ENCODE measurements at places on chromosomes 13 and 19.

DNA sequence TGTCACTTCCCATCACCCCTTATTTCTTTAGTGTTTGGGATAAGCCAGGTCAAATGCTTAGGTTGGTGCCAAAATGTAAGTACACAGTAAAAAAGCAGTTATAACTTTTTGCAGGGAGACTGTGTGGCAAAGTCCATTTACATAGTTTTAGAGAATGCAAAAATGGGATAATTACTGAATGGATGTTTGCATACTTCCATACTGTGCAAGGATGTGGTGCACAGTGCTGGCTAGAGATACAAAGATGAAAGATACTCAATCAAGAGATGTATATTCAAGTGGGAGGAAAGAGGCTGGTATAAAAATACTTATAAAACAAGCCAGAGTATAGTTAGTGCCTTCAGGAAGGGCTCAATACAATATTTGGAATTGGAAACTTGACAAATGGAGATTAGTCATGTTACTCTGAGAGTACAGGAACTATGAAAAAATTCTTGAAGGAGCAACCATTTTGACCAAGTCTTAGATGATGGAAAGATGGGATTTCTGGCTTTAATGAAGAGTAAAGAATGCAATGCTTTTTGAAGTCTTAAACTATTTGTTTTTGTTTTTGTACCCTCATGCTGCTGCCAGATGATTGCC, 8.0 kb downstream of the PDS5B start:
- DNase-seq, result no peak

DNA sequence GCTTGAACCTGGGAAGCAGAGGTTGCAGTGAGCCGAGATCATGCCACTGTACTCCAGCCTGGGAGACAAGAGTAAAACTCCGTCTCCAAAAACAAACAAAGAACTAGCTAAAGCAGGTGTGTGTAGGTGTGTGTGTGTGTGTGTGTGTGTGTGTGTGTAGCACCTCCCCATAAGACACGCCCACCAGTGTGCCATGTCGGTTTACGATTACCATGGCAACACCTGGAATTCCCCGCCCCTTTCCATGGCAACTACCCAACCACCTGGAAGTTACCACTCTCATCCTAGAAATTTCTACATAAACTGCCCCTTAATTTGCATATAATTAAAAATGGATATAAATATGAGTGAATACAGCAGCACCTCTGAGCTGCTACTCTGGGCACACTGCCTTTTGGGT, 80.9 kb upstream of the ADGRE5 start:
- no peak for DNase-seq

DNA sequence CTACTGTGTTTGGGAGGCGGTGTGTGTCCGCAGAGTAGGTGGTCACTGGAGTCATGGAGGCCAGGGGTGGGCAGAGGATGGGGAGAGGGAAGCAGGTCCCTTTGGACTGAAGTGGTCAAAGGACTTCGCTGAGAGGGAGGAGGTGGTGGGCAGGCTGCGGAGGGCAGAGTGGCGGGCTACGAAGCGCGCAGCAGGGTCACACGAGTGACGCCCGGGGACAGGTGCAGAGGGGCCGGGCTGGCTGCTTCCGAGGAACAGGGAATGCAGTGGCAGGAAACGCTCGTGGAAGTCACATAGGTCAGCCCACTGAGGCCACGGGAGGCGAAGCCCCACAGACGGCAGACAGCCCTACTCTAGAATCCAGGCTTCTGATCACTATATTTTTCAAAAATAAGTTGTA, 111.5 kb downstream of the URI1 start:
- DNase-seq, result no peak

DNA sequence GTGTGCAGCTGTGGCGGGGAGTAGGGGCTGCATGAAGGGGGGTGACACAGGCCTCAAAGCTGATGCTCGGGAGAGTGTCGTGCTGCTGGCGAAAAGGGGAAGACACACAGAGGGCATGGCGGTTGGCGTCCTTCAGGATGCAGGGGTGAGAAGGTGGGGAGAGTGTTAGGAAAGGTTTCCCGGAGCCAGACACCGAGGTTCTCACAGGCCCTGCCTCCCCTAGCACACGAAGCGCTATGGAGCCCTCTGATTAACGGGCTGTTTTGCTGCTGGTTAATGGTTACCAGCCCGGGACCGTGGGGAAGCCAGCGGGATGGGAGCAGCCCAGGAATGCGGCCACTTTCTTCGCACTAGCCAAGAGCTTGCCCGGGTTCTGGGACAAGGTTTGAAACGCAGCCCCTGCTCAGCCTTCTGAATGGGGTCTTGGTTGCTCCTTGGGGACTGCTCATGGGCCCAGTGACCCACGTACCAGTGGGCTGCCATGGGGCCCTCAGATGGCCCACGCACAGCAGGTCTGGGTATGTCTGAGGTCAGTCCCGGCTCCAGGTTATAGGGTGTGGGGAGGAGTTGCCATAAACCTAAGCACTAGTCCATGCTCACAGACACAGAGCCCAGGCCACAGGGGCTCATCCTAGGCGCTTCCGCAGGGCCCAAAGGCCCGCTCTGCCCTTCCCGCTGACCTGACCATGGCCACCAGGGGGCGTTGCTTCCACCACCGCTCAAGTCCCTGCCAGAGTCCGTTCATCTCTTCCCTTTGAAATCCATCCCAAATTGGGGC, 31.3 kb upstream of the ISYNA1 start:
- DNase-seq, result peak; percentile 52

DNA sequence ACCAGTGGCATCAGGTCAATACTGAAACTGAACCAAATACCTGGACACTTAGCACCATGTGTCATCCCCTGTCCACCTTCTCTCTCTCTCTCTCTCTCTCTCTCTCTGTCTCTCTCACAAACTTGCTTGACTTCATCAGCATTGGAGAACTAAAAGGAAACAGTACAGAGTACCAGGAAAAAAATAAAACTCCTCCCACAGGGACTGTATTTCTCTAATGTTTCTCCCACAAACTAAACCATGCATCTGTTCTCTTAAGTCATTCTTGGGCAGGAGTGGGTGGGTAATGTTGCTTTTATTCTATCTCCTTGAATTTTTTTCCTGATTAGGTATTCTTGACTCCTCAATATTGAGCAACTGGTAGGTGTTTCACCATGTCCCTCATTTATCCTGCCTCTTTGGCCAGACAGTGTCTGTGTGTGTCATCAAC, 112.9 kb upstream of the CACNA1A start:
- DNase-seq, result no peak

Data from activated T-cell treated with anti-CD3 and anti-CD28 coated beads for 1 hour (primary cell).